Pulmonary artery endothelial cell (primary cell): ENCODE measurements at places on chromosomes 6 and 20.

GRCh38 chr6:122798099-122798641 lies 9.1 kb downstream of the SMPDL3A start:
- DNase-seq = no peak

- no peak for DNase-seq
Observed at GRCh38 chr20:25327521-25328235, 63.0 kb downstream of the ABHD12 start.

GRCh38 chr6:170006900-170007467 lies 255.6 kb downstream of the ERMARD start:
- no peak for DNase-seq

GRCh38 chr6:64062960-64063683 lies 427.5 kb downstream of the PHF3 start:
- DNase-seq = no peak

- DNase-seq = no peak
Observed at GRCh38 chr20:2829376-2829775, 11.1 kb downstream of the PCED1A start.

GRCh38 chr6:7053125-7053774 lies 54.5 kb upstream of the RREB1 start:
- no peak for DNase-seq

DNA sequence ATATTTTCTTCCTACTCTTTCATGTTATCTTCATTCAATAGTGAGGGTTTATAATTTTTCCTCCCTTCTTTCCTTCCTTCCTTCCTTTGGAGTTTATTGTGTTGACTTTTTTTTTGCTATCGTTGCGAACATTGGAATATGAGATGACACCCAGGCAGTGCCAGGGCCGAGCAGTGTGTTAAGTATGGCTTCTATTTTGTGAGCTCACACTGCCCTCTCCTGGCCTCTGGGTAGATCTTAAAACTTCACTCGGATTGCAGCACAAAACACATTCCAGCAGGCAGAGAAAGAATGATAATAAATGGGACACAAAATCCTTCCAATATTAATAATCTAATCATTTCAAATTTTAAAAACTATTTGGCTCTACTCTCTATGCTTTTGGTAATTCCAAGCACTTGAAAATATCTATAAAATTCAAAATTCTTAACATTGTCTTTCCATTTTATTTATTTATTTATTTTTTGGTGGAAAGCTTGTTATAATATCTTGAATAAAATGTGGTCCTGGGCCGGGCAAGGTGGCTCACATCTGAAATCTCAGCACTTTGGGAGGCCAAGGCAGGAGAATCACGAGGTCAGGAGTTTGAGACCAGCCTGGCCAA lies 147.4 kb upstream of the OLIG3 start:
- DNase-seq = peak; percentile 22

- no peak for DNase-seq
Observed at GRCh38 chr6:18861204-18861603, 474.1 kb downstream of the RNF144B start.

GRCh38 chr6:89489078-89489477 lies 56.1 kb downstream of the ANKRD6 start:
- no peak for DNase-seq

GRCh38 chr20:44089987-44090674 lies 96.9 kb downstream of the JPH2 start:
- no peak for DNase-seq

GRCh38 chr20:59568509-59569024 lies 35.8 kb upstream of the PHACTR3 start:
- DNase-seq = no peak

DNA sequence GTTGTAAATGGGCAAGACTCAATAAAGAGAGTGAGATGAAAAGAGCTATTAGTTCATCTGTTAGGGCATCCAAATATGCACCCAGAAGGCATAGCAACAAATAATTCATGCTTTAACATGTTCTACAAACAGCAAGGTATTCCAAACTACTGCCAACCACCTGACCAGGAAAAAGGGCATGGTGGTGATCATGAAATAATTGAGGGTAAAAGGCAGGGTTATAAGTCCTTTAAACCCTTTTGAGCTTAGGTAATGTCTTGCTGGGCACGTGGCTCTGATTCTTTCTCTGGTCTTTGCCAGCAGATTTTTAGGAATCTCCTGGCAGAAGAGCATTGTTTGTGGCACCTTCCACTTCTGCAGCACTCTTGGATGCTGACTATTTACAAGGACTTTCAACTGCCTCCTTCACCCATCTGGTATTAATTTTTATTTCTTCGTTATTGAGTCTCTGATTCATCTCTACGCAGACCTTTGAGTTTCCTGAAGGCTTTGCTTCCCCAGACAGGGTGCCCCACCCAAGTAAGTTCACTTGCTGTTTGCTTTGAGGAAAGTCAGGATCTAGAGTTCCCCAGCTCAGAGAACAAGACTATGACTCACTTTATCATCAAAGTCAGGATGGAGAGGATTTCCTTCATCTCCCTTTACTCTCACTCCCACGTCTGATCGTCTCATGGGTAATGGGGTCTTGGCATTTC lies 83.4 kb upstream of the NEDD9 start:
- DNase-seq = peak; percentile 85

- no peak for DNase-seq
Observed at GRCh38 chr6:32371803-32372202, at the start of gene TSBP1. Gene TSBP1 (minus strand): TSS chr6:32371903. CDS start chr6:32371706, 197 bp downstream.

DNA sequence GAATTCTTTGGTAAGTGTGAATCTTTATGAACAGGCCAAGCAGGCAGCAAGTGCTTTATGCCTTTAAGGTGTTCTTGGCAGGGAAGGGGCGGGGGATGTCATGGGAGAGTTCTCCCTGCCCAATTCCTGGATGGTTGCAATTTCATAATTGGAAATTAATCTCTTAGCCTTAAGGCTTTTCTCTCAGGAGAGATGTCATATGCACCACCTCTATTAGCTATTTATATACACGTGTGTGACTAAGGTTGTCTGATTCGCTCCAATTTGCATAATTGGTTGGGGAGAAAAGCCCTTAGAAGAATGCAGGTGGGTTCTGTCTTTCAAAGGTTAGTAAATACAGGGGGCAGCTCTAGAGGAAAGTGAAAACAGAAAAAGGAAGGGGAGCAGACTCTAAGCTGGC lies 5.2 kb upstream of the ENPP5 start:
- no peak for DNase-seq

DNA sequence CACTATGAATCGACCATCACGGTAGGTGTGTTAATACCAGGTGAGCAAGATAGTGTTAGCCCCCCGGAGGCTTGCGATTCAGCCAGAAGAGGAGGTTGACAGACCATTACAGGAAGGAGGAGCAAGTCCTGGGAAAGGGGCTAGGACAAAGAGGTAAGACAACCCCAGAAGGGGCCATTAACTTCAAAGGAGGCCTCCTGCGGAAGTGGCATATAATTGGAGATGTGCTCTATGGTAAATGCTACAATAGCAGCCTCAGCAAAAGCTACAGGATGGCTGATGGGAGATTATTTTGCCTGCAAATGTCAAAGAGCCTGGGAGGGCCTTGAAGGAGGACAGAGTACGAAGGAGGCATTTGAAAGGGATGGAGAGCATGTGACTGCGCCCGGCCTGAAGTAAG lies 108.6 kb upstream of the CITED2 start:
- no peak for DNase-seq

DNA sequence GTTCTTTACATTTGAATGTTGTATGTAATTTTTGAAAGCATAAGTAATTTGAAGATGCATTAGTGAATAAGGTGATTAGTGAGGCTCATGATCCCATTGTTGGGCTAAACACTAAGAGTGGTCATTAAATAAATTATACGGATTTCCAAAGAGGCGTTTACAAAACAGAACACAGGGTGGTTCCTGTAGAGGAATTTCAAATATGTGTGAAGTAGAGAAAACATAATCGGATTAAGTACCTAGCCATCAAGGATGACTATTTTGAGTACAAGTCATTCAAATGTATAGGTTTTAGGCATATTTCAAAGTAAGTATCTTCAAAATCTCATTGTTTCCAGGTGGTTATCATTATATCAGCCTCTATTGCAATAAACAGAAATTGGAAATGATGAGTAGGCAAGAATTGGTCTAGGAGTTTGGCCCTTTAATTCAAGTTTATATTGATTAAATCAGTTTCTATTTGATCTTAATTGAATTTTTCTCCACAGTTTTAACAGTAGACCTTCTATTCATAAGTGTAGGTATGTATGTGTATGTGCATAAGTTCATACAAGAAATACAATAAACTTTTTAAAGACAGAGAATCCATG lies 94.8 kb downstream of the MYLK4 start:
- DNase-seq = no peak

DNA sequence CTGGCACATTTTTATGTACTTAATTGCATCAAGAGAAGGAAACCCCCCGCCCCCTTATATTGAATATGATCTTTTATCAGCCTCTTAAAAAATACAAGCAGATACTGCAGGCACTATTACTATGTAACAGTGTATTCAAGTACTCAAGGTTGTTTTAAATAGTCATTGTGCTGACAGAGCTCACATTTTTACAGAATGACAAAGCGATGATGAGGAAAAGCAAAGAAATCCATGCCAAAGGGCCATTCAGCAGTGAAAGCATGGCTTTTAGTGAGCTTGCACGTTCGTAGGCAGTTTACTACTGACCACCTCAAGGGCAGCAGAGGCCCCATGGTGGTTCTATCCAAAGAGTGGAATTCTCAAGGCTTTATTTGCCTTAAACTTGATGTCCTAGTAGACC lies 146.8 kb downstream of the RPS12 start:
- no peak for DNase-seq

- no peak for DNase-seq
Observed at GRCh38 chr20:24503352-24503931, 34.0 kb downstream of the SYNDIG1 start.

- no peak for DNase-seq
Observed at GRCh38 chr6:39998126-39998525, 63.9 kb upstream of the MOCS1 start.

DNA sequence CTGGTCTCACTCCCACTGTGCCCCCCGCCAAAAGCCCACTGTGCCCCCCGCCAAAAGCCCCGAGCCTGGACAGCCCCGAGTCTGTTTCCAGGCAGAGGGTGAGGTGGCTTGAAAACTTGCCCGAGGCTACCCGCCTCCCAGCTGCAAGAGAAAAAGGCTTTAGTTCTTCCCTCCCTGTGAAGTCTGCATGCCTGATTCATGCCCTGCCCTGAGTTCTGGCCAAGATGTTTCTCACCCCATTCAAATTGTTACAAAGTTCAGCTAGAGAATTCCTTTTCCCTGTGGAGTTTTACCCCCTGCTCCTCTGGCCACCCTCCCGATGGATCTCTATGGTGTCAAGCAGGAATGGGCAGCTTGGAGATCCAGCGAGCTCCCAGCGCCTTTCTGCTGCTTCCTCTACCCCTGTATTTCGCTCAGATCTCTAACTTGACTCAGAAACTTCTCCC lies 298.8 kb upstream of the MAP3K7 start:
- DNase-seq = no peak

DNA sequence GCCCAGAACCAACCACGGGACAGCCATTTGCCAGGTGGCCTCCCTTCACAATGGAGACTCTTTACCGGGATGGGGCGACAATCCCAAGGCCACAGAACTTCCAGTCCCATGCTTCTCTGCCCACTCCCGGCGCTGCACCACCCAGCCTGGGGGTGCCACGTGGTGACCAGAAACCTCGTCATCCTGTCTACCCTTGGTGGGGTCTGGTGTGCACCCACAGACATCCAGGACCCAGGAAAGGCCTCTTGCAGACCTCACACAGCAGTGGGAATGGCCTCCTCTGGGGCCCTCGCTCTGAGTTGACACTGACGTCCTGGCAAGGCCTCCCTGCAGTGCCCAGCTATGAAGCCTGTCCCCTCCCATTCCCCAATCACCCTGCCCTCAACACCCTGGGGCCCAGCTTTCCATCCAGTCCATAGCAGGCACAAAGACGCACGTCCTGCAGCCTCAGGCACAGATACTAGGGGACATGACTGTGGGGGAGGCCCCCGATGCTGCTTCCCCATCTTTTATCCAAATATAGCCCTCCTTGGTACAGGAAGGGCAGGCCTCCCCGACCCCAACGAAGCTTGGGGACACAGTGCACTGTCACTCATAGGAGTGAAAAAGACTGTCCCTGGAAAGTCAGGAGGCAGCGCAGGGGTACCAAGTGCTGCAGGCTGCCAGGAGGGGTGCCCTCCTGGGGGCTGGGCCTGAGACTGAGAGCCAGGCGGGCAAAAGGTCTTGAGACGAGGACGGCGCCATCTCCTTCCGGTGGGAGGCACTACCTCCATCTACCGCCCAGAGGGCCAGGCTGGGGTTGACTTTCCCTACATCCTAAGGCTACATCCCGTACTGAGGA lies 7.2 kb downstream of the CST7 start:
- DNase-seq = no peak

- DNase-seq = no peak
Observed at GRCh38 chr6:99016355-99016754, 68.6 kb upstream of the FBXL4 start.

GRCh38 chr20:24816907-24817306 lies 132.2 kb upstream of the CST7 start:
- DNase-seq = no peak

- no peak for DNase-seq
Observed at GRCh38 chr20:20744170-20744725, 31.8 kb upstream of the RALGAPA2 start.

GRCh38 chr6:431986-432385 lies 40.4 kb downstream of the IRF4 start:
- no peak for DNase-seq

DNA sequence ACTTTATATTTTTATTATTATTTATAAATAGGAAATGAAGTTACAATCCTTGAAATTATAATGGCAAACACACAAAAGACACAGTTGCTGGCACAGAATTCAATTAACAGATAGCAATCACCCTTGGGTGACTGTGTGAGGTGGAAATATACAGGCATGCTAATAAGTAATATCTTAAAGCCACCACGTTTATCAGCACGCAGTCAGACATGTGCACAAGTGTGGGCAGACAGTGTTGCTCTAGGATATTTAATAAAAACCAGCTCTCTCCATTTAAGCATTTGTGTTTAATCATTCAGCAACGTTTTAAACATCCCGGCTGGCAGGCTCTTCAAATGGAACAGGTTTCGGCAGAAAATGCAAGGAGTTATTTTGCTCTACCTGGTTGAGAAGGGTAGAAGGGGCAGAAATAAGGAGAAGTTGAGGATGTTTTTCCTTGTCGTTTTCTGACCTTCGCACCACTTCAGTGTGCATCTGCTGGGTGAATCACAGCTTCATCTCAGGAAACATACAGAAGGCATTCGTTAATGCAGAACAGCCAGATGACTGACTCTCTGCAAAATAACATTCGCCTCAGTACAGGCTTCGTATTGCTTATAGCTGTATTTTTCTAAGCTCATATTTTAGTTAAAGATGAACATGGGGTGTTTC lies 585.1 kb downstream of the QKI start:
- DNase-seq = no peak

GRCh38 chr20:50859161-50859560 lies 64.3 kb downstream of the BCAS4 start:
- no peak for DNase-seq

DNA sequence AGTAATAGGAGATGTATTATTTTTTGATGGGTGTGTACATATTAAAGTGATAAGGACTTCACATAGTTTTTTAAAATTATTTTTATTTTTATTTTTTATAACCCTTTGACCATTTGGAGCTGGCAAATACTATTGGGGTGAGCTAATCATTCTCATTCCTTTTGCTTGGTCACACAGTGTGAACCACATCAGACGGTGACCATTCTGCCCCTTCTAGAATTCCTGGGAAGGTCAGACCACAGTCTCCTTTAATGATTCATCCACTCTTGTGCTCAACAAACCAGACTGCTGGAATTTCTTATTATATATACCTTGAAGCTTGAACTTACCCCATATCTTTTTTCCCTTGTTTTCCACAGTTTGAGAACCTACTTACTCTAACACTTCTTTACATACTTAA lies 23.9 kb upstream of the PRL start:
- DNase-seq = no peak

GRCh38 chr20:53597521-53598120 lies 4.0 kb upstream of the ZNF217 start:
- DNase-seq = no peak

GRCh38 chr6:164214066-164214465 lies 799.5 kb downstream of the QKI start:
- no peak for DNase-seq
